ENCODE measurements at places on chromosomes 4 and X.

DNA sequence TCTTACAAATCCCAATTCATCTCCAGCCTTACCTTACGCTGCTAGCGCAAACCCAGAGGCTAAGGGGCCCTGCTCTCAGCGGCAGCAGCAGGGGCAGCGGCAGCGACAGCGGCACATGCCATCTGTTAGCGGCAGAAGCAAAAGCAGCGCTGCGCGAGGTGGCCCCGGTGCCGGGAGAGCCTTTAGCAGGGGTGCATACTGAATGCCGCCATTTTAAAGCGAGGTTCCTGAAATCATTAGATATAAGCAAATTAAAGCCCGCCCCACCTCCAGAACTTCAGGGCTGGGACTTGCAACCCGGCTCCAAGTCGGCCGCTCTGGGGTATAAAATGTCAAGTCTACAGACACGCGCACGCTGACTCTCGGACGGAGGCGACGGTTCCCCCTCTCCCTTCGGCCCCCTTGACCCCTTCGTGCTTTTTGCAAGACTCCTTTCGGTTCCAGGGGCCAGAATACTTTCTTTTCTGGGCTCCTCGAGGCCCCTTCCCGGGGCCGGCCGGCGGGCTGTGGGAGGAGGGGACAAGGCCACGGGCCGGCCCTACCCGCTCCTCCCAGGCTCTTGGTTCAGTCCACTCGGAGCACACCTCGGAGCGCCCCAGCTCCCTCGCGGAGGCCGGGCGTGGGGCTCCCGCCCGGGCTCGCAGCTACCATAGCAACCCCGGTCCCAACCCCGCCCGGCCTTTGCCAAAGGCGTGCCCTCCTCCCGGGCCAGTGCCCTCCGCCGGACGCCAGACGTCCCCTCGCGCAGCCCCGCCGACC is at the start of gene MBNL3:
MBNL3 (minus strand) TSS at position 220 of the 759 bp plus-strand sequence. CDS start 49,427 bp downstream, outside the sequence.
- peak; percentile 89 for DNase-seq

GRCh38 chr4:132108784-132109183 is 1040.3 kb upstream of the PCDH10 start:
- DNase-seq = no peak

GRCh38 chrX:149830192-149830873 is 48.6 kb downstream of the MAGEA9 start:
- DNase-seq = peak; percentile 27

DNA sequence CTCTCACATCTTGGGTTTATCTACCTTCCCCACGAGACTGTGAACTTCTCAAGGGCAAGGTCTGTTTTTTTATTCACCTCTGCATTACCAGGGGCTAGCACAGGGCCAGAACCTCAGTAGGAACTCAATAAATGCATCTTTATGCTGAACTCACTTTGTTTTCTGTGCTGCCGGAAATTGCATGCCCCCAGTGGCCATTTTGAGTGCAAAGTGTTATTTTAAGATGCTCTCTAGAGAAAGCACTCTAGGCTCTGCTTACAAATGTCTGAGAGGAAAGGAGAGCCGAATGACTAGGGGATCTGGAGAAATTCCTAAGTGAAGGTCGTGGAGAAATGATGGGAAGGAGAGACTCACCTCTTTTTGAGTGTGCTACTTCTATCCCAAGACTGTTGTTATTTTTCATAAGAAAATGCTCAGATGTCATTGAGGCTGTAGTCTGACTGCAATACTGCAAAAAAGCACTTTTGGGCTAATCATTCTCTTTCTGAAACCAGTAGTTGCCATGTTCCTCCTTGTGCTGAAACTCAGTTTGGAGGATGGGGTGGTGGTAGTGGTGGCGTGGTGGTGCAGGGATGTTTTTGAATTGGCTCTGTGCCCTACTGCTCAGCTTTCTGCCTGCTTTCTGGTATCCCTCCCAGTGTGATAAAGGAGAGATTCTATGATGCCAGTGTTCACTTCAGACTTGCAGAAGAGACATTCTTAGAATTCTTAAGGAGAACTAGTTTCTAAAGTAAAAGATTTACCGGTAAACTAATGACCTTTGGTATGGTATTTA is 41.3 kb downstream of the DOCK11 start:
- DNase-seq = peak; percentile 68

DNA sequence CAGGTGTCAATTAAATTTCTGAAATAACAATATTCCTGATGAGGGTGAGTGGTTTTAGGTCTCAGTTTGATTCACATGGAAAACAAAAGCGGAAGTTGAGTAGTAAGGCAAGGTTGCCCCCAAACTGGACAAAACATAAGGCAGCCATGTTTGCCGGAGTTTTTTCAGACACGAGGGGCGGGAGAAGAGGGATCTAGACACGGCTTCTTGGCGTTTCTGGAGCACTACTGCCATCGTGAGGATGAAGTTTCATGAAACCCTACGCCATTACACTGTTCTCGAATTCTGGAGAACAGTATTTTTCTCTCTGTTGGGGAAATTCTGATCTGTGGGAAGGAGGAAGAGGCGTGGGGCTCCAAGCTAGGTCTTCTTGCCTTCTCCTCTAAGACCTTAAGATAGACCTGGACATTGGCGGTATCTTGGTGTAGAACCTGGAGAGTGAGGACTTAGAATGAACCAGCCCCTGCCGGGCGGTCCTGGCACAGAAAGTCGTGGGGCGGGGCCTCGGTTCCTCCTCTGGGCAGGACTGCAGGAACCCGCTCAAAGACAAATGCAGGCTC is 160.3 kb downstream of the OR13H1 start:
- DNase-seq = no peak

- peak; percentile 43 for DNase-seq
Measured at GRCh38 chr4:52658641-52659000, 480 bp downstream of the USP46 start.

- DNase-seq = no peak
Measured at GRCh38 chr4:114349543-114350175, 248.9 kb upstream of the UGT8 start.

GRCh38 chrX:41180194-41180908 is 95.1 kb downstream of the USP9X start:
- peak; percentile 80 for DNase-seq

- no peak for DNase-seq
Measured at GRCh38 chr4:118215826-118216225, 137.0 kb downstream of the PRSS12 start.

GRCh38 chr4:10619220-10619619 is 65.3 kb downstream of the CLNK start:
- peak; percentile 62 for DNase-seq

- DNase-seq = peak; percentile 78
Measured at GRCh38 chrX:23952984-23953907, 45.4 kb downstream of the CXorf58 start.

DNA sequence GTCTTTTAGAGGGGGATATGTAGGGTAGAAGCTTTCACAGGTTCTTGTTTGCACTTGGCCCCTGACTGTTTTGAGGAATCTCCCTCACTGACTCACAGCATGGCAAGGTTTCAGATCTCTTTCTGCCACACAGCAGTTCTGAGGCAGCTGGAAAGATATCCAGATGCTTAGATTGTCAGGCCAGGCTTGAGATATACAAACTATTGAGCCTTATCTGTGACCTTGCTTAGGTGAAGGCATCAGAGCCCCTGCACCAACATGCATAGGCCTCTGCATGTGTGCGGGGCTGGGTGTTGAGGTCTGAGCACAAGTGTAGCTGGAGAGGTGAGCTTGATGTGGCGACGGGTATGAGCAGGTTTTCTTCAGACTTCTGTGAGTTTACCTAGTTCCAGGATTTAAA is 80.9 kb upstream of the MSANTD1 start:
- DNase-seq = peak; percentile 56

GRCh38 chr4:45043911-45044310 is 317.6 kb upstream of the GNPDA2 start:
- no peak for DNase-seq

DNA sequence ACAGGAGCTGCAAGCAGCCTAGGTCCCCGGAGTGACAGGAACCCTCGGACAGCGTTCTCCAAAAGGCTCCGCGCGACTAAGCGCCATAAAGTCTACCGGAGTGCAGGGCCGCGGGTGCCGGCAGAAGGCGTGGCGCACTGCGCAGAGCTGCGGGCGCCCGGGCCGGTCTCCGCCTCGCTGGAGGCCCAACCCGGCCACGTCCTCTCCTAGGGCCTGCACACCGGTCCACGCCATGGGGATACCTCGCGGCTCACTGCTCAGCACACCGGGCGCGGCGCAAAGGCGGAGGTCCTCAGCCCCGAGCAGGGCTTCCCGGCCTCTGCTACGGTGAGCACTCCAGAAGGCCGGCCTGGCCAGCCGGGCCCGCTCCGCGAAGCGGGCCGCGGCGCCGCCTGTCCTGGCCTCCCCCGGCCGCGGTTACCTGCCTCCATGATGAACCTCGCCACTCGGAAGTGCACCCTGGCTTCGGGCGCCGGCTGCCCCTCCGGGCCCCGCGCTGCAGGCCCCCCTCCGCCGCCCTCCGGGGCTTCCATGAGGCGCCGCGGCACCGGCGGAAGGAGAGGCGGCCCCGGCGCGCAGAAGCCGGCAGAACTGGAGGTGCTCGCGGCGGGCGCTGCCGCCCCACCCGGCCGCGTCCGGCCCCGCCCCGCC is at the start of gene CCNQ:
CCNQ (minus strand) TSS at position 599 of the 651 bp plus-strand sequence; CDS start at position 533, 66 bp downstream.
- peak; percentile 49 for DNase-seq

- DNase-seq = peak; percentile 36
Measured at GRCh38 chr4:151012376-151012775, 2.7 kb downstream of the LRBA start.

- no peak for DNase-seq
Measured at GRCh38 chr4:108867476-108867875, 104.6 kb upstream of the ETNPPL start.

GRCh38 chrX:40074959-40075332 is 22.8 kb downstream of the BCOR start:
- DNase-seq = no peak

DNA sequence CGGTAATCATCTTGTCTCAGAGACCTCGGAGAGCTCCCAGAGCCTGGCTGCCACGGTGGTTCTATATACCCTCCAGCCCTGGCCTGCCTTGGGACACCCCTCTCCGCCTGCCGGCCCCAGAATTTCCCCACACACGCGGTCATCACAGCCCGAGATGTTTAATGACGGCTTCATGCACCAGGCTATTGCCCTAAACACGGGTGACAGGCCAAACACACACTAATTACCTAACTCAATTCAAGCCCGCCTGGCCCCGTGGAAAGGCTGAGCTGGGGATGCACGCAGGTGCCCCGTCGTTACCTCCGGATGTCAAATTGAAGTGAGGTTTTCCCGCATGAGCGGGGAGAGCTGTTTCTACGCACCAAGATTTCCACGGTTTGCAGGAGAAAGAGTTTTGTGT is 72.9 kb upstream of the PPP2R3B start:
- no peak for DNase-seq

DNA sequence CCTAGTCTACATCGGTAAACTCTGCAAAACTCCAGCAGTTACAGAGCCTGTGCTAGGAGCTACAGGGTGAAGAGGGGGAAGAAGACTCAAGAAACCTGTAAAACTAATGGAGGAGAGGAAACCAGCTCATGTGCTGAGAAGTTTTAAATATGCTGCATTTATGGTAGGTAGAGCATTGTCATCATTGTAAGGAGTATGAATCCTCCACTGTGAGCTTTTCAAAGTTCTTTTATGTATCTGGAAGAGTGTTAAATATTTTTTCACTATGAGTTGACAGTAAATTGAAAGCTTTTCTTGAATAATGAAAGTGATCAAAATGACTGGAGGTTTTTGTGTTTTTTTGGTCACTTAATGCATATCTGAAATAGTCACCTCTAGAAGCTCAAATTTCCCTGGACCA is 46.2 kb downstream of the SEPTIN11 start:
- no peak for DNase-seq

DNA sequence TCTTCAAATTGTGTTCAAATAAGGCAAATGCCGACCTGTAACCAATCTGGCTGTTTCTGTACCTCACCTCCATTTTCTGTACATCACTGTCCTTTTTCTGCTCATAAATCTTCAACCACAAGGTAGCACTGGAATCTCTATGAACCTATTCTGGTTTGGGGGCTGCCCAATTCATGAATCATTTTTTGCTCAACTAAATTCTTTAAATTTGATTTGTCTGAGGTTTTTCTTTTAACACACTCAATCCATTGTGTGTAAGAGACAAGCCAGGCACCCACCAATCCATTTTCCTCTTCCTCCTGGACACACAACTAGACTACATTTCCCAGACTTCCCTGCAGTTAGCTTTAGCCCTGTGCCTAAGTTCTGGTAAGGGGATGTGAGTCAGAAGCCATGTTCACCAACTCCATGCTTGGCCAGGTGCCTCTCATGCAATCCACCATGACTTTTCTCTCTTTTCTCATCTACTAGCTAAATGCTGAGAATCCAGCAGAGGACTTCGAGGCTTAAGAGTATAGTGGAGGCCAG is 193.2 kb upstream of the KLF3 start:
- DNase-seq = no peak

DNA sequence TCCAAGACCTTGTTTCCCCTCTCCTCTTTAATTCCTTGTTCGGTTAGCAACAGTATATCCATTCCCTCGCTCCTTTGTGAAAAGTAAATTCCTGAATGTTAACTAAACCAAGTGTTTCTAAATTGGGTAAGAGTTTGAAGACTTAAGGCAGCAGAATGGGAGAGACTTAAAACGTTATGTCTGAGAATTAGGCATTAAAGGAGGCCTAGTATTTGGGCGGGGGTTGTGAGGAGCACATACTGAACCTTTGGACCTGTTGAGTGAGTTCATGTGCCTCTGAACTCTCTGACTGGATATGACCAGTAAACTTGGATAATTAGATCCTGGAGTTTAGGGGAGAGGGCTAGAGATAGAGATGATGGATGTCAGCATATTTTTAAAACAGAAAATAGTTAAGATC is 1.2 kb downstream of the MSMO1 start:
- DNase-seq = no peak

- peak; percentile 57 for DNase-seq
Measured at GRCh38 chr4:137124278-137124932, 407.9 kb downstream of the PCDH18 start.

- peak; percentile 46 for DNase-seq
Measured at GRCh38 chrX:108224727-108225621, 133.4 kb downstream of the ATG4A start.

- no peak for DNase-seq
Measured at GRCh38 chr4:30868111-30868895, 148.1 kb downstream of the PCDH7 start.

DNA sequence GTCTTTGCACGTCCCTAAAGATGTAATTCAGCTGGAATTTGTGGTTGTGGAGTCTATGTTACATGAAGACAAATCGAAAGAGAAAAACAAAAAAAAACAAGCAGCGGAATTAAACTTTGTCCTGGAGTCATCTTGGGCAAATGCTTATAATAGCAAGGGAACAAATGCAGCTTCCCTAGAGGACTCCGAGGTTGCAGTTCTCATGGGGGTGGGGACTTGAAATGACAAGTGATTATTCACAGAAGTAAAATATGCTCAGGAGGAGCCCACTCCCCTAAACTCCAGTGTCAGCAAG is 362.4 kb downstream of the ARHGAP24 start:
- no peak for DNase-seq

GRCh38 chr4:184588893-184589292 is 60.4 kb downstream of the CASP3 start:
- DNase-seq = no peak

GRCh38 chr4:18369561-18369960 is 348.0 kb upstream of the LCORL start:
- no peak for DNase-seq

GRCh38 chrX:79270401-79270800 is 96.7 kb downstream of the ITM2A start:
- peak; percentile 84 for DNase-seq

- no peak for DNase-seq
Measured at GRCh38 chr4:146407257-146407656, 114.5 kb downstream of the SLC10A7 start.

Measured in hematopoietic multipotent progenitor cell treated with erythropoietin and hydrocortisone succinate and interleukin-3 and kit ligand, for 4 days (in vitro differentiated cells).